BJ (cell line): ENCODE measurements at places on chromosomes 7 and 10. TPM values are rescaled to one million over a fixed set of nuclear protein-coding genes. Genes with fewer than 3 reads are reported as not detected.

GRCh38 chr7:28957751-28958234 is 337 bp downstream of the TRIL start:
- DNase-seq = no peak

GRCh38 chr7:132939495-132939894 is 142.4 kb downstream of the CHCHD3 start:
- no peak for DNase-seq

- no peak for DNase-seq
Measured at GRCh38 chr7:22343612-22344011, 13.3 kb downstream of the RAPGEF5 start.

GRCh38 chr7:54799792-54800191 is 40.8 kb upstream of the SEC61G start:
- DNase-seq = no peak

GRCh38 chr7:36456548-36456947 is 66.9 kb downstream of the ANLN start:
- no peak for DNase-seq

DNA sequence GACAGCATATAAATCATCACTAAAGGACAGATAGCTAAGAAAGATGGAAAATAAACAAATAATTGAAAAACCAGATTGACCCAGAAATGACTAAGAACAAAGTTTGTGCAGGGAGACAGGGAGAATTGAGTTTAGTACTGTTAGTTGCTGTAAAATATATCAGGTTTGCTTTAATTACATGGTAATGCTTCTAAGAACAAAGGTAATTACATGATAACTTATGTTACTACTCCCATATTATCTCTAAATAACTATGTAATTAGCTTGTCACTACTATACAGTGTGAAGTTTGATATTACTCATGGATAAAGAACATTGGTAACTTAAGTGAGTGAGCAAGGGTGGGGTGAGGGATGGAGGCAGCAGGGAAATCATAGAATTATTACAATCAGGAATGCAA is 135.2 kb upstream of the KAT6B start:
- no peak for DNase-seq

DNA sequence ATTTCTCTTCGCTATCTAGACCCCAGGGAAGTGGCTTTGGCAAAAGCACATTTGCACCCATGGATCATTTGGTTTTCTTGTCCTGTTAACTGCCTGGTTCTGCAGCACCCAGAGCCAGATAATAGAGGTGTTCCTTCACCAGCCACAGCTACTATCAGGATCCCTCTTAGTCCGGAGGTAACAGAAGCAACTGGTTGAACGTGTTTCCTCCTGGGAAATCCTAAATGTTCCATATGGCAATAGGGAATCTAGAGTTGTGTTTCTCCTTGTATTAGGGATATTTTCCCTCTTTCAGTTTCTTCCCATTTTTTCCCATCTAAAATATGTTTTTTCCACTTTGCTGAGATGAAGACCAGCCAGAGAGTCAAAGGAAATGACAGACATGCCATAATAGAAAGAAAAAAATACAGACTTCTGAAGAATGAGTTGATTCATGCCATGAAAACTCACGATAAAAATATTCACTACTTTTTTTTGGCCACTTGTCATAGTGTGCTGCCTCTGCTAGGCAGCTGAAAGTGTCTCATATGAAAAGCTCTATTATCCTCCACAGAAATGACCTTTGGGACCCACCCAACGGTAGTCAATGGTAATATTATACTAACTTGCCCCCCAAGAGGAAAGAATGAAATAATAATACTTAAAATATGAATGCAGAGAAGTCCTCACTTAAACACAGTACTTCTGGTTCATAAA is 472.8 kb downstream of the KCNMA1 start:
- no peak for DNase-seq

DNA sequence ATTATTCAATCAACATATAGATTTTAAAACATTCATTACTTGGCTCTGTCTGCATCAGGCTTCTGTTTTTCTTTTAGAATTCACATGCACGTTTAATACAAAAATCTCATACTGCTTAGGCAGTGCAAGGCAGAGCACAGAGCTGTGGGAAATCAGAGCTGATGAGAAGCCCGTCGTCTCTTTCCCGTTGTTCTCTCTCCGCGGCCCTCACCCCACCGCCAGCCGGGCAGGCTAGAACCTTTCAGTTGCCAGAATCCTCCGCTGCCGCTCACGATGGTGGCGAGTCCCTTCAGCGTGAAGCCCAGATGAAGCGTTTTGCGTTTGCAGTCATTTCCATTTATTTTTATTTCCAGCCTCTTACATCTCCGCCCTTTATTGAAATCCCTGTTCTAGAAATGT is 648.2 kb downstream of the SDK1 start:
- DNase-seq = no peak

DNA sequence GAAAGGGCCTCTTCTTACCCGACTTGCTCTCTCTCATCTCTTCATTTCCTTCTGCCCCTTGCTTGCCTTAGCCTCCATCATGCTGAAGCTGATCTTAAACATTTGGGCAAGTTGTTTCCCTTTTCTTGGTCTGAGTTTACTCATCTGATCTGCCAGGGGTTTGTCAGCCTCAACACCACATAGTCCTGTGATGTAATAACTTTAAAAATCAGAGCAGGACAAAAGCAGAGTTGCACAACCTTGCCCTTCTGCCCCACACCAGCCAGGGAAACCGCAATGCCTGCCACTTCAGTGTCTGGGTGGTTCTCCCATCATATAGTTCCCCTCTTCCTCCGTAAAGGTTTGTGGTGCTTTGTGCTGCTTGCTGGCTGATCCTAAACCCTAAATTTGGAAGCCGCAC is 9.9 kb upstream of the LIPM start:
- no peak for DNase-seq

DNA sequence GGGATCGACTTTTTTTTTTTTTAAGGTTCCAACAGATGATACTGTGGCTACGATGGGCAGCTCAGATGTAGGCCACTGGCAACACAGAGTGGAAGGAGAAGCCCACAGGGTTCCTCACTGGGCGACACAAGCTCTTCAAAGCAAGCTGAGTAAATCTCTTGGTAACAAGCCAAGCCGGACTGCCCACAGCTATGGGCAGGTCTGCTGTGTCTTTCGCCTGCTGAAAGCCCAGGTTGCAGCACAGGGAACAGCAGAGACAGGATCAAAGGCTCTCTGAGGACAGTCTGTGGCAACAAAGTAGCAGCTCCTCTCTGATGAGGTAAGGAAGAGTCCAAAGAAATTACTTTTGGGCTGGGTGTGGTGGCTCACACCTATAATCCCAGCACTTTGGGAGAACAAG is 83.6 kb downstream of the KCNMA1 start:
- DNase-seq = no peak

GRCh38 chr10:88840881-88841280 is 10.8 kb downstream of the ANKRD22 start:
- no peak for DNase-seq

DNA sequence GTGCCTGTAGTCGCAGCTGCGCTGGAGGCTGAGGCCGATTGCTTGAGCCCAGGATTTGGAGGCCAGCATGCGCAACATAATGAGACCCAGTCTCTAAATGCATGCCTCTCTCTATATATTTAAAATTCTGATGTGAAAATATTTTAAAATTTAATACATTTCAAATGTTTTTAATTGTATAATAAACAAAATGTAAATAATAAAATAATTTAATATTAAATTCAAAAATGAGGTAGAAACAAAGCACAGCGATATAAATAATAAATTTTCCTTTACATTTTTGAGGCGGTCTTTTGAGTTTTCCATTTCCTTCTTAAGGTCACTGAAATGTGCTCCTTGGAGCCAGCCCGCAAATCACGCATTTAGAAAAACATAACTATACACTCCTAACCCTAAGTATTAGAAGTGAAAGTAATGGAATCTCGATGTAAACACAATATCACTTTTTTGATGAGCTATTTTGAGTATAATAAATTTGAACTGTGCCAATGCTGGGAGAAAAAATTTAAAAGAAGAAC is 523 bp upstream of the CDK1 start:
- no peak for DNase-seq

DNA sequence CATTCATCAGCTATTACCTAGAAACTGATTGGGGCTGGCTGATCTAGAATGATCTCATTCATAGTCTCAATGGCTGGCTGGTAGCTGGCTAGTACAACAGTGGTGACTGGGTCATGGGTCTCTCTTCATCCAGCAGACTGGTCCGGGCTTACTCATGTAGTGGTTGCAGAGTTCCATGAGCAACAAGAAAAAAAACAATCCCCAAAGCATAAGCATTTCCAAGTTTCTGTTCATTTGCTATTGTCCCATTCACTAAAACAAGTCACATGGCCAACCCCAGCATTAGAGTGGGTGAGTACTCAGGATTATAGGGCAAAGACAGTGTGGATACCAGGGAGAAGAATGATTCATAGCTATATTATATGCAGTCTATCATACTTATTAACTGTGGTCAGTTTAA is 85.2 kb upstream of the SEMA3C start:
- DNase-seq = no peak

DNA sequence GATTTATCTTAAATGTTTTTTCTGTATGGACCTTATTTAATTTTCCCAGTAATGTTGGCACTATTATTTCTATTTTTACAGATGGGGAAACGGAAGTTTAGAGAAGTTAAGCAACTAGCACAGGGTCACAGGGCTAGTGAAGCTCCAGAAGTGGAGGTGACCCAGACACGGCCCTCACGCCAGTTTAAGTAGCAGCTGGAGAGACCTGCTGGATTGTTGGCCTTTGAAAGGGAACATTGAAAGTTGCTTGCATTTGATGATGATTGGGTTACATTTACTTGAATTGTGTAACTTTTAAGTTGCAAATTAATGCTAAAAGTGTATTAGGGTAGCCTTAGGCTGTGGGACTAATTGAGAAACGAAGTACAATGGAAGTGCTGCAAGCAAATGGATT is 25.6 kb downstream of the CDK14 start:
- DNase-seq = no peak

DNA sequence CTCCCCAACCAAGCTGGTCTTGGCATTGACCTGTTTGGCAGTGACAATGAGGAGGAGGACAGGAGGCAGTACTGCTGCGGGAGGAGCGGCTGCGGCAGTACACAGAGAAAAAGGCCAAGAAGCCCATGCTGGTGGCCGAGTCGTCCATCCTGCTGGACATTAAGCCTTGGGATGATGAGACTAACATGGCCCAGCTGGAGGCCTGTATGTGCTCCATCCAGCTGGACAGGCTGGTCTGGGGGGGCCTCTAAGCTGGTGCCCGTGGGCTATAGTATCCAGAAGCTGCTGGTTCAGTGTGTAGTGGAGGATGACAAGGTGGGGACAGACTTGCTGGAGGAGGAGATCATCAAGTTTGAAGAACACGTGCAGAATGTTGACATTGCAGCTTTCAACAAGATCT is 39.1 kb upstream of the ZNF273 start:
- no peak for DNase-seq

DNA sequence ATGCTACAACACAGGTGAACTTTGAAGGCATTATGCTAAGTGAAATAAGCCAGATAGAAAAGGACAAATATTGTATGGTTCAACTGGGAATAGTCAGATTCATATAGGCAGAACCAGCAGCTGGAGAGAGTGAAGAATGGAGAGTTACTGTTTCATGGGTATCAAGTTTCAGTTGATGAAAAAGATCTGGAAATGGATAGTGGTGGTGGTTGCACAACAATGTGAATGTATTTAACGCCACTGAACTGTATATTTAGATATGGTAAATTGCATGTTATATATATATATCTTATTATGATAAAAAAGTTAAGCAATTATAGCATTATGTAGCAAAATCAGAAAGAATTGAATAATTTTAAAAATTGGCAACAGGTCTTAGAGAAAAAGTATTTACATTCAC is 3.9 kb downstream of the LMBR1 start:
- DNase-seq = no peak

DNA sequence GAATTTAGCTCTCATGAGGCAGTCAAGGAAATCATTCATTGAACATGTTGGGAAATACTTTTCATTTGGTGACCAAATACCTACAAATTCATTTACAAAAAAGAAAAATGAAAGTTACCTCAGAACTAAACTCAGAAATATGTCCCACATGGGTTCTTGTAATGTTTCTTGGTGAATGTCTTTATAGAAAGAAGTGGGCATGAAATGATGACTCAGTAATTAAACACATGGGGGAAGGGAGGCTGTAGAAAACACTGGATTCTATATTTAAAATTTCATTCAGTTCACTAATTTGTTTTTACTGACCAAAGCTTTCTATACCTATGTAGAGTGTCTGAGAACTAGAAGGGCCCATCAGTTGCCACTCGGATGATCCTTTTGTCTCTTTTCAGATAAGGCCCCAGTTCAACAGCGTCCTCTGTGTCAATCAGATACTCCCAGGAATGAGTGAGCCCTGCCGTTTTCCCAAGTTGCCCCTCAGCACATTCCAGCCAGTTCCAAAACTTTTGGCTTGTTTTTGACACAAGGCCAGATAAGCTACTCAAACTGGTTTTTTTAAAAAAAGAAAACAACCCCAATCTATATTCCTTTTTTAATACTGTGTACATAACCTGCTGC is 49.3 kb upstream of the AGBL3 start:
- no peak for DNase-seq

GRCh38 chr7:72337390-72338167 is 74.6 kb downstream of the CALN1 start:
- DNase-seq = no peak

DNA sequence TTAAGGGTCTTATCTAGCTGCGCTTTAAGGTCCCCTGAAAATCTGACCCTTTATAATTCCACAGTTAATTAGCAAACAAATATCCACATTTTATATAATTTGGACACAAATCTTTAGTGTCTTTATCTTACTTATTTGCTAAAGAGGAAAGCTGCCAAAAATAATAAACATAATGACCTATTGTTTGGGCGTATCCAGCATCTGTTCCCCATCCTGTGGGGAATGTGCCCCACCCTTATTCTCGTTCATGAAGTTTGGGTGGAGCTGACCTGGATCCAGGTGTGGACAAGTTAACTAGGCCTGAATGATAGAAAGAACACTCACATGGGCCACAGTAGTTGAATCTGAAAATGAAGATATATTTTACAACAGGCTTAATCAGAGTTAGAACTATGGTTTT is 218.3 kb downstream of the CRPPA start:
- no peak for DNase-seq

DNA sequence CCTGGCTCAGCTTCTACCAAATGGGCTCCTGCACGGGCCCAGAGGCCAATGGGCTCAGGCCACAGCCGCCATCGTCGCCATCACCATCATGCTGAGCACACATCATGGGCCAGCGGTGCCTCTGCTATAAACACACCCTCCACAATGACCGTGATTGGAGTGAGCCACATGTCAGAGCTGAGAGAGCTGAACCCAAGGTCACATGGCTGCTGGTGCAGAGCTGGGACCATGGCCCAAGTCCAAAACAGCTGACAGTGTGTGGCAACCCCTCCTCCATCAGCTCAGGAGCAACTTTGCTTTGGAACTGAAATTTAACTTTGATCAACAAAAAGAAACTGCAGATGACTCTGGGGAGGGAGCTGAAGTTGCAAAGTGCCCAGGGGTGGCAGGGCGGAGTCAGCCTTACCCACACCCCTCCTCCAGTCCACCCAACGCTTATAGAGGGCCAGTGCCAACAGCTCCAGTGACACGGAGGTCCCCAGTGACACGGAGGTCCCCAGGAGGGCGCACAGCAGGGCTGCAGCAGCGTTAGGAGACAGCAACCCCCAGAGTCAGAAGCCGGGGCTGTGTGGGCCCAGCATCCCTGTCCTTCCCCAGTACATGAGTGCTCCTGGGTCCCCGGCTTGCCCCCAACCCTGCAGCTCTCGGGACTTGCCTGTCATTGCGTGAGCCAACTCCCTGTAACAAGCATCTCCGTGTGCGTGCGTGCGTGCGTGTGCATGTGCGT is 249.6 kb downstream of the ELFN1 start:
- no peak for DNase-seq

Gene MUC12
- 0.89 and 2.0 TPM in 2 replicates for polyA plus RNA-seq

Gene GPR37
- 0.25 and 0.33 TPM in 2 replicates for polyA plus RNA-seq

Gene PNLIPRP2
- polyA plus RNA-seq = not detected in 2 replicates

Gene HOXA5
- 1.2 and 1.7 TPM in 2 replicates for polyA plus RNA-seq

Gene CHRM2
- polyA plus RNA-seq = 27.0 and 30.1 TPM in 2 replicates

Gene THNSL1
- polyA plus RNA-seq = 0.78 and 1.9 TPM in 2 replicates

Gene CLRN3
- polyA plus RNA-seq = not detected in 2 replicates

Gene STYXL1
- polyA plus RNA-seq = 64.7 and 75.6 TPM in 2 replicates
